Globus pallidus (tissue), 1 donor: ENCODE measurements at places on chromosomes 7 and 10.

DNA sequence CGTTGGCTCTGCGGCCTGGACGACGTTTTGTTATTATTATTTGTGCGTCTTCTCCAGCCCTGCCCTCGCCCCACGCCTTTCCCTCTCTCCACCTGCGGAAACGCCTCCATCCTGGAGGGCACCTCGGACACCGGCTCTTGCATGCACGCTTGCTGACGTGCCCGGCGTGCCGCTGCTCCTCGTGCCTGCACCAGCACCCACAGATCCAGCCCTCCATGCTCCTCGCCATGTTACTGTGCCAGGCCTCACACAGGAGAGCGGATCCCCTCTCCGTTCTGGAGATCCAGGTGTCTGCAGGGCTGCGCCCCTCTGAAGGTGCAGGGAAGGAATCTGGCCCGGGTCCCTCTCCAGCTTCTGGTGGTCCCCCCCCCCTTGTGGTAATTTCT is 373.9 kb upstream of the FOXK1 start:
- no peak for DNase-seq

DNA sequence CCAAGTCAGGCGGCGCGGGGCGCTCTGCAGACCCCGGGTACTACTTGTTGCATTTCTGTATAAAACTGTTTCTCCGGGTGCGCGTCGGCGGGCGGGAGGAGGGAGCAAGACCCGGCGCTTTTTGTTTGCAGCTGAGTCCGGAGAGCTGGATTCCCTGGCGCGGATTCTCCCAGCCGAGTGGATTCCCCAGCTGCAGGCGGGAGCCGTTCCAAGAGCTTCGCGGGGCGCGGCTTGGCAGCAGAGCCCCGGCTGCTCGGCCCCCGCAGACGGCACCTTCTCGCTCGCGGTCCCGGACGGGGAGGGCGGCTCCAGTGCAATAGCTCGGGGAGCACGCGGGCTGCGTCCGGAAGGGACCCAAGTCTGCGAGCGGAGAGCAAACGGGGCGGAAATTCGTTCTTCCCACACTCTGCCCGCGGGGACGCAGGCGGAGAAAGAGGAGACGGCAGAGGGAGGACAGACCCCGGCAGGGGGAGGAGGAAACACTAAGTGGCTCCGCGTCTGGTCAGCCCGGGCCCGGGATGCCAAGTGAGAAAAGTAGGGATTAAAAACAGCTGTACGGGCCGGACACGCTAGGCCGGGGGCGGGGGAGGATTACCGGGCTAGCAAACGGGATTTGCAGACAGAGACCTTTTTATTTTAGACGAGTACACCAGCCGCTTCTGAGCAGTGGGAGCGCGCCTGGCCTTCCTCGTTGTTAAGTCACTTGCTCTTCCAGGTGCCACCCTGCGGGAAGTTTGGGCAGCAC is at the start of gene TRIL:
TRIL (minus strand) TSS at position 96 of the 745 bp plus-strand sequence. CDS start 284 bp downstream, outside the sequence.
- DNase-seq, result peak; percentile 75

GRCh38 chr7:39413636-39414223 is 152.5 kb upstream of the YAE1 start:
- DNase-seq, result no peak

DNA sequence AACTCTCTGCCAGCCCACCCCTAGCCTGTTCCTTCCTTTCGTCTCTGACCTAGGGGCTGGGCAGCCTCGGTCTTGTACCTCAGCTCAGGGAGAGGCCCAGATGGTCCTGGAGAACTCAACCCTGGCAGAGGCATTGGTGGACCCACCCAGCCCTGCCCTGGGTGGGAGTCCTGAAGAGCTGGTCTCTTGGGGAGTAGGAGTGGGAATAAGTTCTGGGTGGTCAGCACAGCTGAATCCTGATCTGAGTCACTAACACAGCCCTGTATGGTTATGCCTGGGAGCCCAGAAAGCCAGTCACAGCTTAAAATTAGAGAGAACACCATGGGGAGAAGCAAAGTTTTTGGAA is 84.0 kb downstream of the SORBS1 start:
- no peak for DNase-seq

DNA sequence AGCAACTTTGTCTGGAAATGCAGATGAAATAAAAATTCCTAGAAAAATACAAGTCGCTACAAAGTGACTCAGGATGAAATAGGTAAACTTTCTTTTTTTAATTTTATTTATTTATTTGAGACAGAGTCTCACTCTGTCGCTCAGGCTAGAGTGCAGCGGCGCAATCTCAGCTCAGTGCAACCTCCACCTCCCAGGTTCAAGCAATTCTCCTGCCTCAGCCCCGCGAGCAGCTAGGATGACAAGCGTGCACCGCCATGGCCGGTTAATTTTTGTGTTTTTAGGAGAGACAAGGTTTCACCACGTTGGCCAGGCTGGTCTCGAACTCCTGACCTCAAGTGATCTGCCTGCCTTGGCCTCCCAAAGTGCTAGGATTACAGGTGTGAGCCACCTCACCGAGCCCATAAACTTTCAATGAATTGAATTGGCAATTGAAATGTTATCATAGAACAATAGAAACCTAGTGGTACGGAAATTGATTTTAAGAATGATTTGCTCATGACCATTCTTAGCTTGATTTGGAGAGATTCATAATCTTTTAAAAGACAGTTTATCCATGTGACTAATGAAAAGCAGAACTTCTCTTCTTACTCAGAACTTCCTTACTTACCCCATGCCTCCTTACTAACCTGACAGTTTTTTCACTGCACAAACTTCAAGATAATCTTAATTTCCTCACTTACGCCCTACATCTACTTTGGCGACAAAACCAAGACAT is 161.7 kb downstream of the FAM107B start:
- DNase-seq, result no peak

DNA sequence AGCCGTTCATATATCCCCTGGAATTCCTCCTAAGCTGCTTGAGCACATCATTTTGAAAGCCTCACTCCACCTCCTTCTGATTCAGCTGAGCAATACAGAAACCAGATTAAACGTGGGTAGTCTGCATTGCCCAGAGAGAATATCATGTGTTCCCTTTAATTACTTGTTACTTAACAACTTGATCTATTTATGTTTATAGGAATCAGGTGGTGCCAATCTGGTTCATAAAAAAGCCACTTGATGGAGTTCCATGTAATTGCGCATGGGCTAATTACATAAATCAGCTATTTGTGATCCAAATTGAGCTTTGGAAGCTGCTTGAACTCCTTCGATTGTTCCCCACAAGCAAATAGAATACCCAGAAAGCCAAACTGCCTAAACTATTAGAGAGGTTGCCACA is 114.7 kb upstream of the ADCY1 start:
- DNase-seq, result no peak

DNA sequence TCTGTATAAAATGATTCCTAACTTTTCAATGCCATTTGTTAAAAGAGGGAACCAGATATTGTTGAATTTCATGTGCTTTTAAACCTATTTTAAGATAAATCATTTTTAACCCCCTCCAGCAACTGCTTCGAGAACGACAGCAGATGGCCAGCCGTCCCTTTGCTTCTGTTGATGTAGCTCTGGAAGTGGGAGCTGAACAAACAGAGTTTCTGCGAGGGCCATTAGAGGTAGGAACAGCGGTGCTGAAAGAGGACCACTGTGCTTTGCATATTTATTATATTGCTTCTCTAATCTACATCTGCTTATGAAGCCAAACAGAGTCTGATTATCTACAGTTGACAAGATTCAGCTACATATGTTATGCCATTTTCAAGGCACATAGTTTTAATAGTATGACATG is 545.9 kb downstream of the GFRA1 start:
- no peak for DNase-seq

DNA sequence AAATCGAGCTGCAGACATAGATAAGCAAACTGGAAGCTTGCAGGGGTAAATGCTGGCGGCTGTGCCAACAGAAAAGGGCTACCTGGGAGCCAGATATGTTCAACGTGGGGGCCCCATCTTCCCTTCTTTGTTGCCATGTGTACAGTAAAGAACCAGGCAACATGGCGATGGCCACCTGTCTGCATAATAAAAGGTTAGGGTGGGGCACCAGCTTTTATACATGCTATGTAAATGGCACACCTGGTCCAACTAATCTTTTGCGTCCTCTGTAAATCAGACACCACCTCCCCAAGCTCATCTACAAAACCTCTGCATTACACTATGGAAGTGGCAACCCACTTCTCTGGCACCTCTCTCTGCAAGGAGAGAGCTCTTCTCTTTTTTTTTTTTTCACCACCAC is 13.9 kb downstream of the BUD31 start:
- DNase-seq, result no peak

DNA sequence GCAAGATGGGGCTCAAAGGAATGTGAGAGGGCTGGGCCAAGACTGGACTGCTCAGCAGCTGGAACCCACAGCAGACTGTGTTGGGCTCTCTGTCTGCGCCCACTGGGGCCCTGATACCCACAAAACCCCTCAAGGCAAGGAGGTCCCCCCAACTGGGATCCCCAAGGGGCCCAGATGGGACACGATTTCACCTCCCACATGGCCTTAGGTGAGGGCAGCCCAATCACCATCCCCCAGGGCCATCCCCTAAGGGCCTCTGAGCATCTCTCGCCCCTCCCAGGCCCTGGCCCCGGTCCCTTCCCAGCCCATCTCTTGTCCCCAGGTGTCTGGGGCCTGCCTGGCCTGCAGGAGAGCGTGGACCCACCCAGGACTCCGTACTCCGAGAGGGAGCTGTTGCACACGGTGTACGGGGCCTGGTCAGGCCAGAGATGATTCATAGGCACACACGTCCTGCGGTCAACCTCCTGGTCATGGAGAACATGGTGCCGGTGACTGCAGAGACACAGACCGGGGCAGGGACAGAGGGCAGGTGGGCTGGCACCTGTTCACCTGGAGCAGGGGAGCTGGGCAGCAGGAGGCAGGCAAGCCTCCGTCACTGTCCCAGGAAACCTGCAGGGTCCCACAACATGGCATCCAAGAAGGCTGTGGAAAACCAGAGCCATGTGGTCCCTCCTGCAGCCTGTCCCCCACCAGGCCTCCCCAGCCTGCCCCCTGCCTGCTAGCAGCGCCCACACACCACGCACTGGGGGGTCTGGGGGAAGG is 21.6 kb downstream of the OGDHL start:
- DNase-seq, result no peak

- peak; percentile 42 for DNase-seq
Measured at GRCh38 chr7:131231381-131232220, 96.1 kb upstream of the MKLN1 start.

- peak; percentile 37 for DNase-seq
Measured at GRCh38 chr7:44587843-44588711, 6.0 kb upstream of the TMED4 start.

- no peak for DNase-seq
Measured at GRCh38 chr7:157703131-157703530, 366.3 kb downstream of the DNAJB6 start.

DNA sequence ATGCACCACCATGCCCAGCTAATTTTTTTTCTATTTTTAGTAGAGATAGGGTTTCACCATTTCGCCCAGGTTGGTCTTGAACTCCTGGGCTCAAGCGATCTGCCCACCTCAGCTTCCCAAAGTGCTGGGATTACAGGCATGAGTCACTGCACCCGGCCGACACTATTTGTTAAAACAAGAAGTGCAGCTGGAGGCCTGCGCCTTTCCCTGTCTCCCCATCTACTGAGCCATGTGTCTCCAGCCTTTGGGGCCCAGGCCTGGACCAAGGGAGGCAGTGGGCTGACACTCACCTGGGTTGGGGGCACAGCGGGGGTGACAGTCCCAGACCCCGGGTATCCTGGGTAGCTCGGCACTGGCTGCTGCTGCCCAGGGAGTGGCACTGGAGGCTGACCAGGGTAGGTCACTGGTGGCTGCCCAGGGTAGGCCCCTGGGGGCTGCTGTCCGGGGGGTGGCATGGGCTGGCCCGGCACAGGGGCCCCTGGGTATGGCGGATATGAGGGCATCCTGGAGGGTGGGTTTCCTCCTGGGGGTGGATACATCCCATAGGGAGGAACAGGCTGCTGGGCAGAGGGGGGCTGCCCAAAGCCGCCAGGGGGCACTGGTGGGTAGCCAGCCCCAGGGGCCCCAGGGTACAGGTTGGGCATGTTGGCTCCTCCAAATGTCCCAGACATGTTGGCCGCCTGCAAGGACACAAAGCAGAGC is 36.3 kb downstream of the PLAC9 start:
- DNase-seq, result no peak

DNA sequence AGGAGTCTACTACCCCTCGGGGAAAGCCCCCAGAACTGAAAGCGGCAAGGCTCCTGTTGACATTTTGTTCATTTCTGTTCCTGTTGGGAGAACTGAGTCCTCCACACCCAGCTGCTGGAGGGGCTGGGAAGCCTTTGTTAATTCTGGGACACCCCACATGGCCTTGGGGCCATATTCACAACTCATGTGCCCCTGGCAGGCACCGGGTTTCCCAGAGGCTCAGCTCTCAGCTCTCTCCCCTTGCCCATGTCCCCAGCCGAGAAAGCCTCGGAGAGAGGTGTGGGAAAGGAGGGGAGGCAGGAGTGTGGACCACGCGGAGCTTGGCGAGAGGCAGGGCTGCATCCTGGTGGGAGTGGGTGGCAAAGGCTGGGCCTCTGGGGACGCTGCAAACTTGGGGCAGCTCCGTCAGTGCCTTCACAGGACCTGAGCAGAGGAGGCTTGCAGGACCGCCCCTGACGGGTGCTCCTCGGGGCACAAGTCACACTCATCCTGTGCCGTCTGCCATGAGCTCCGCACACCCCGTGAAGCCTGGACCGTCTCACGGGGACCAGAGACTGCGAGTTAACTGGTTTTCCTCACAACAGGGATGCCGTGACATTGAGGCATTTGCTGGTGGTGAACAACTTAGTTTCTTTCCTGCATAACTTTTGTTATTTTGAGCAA is 140.9 kb downstream of the DNAJB6 start:
- DNase-seq, result no peak

- no peak for DNase-seq
Measured at GRCh38 chr7:19520392-19520791, 188.4 kb downstream of the POLR1F start.

DNA sequence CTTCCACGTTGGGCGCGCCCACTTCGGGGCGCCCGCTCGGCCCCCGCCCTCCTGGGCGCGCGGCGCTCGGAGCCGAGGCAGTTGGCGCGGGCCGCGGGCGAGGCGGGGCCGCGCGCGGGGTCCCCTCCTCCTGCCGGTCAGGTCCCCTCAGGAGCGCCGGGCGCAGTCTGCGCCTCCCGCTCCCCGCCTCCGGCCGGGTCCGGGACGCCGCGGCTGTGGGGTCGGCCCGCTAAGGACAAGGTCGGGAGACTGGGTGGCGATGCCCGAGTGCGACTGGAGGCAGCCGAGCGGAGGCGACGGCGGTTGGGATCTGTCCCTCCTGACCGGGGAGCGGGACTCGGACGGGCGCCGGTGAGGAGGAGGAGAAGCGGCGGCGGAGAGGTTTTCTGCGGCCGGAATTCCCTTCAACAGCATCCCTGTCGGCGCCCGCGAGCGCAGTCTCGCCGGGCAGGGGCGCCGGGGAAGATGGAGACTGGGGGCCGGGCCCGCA is at the start of gene ATRNL1:
ATRNL1 (plus strand) TSS at position 80 of the 490 bp plus-strand sequence; CDS start at position 466, 386 bp downstream.
- no peak for DNase-seq

DNA sequence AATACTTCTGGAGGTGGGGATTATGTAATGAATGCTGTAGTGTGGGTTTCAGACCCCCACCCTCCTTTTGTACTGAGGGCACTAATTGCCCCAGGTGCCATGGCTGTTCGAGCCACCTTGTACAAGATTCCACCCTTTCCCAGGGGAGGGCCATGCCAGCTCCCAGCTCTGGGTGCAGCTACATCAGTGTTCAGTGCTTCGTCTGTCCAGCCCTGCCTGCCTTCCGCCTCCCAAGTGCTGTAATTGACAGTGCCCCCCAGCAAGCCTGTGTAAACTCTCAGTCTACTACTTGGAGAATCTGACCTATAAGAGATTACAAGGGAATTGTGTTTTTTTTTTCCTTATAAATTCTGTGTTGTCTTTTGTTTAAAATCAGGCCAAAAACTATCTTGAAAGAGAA is 33.0 kb downstream of the GTF2I start:
- DNase-seq, result no peak
